ENCODE measurements at places on chromosomes 2 and 18.
A peak's percentile ranks its signal among the peaks of the same experiment; 100 is the strongest.

GRCh38 chr2:25323610-25324189 lies 18.0 kb downstream of the DNMT3A start:
- DNase-seq = no peak

GRCh38 chr18:11175266-11175979 lies 26.1 kb upstream of the PIEZO2 start:
- DNase-seq = no peak

GRCh38 chr18:59142274-59142673 lies 2.6 kb downstream of the SEC11C start:
- DNase-seq = peak; percentile 12

DNA sequence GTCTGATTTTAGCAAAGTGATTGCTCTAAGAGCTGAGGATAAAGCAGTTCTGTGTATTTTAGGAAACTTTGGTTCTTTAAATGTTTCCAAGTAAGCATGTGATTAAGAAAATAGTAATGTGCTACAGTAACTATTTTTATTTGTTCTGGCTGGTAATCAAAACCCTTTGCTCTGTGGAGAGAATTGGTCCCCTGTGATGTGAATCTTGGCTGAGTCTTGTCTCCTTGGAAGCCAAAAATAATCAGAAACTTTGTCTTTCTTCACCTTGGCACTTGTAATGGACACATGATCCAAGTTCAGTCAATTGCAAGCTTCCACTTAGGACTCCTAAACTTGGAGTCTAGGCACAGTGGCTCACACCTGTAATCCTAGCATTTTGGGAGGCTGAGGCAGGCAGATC lies 422.7 kb upstream of the CDH20 start:
- no peak for DNase-seq

- DNase-seq = no peak
Observed at GRCh38 chr2:39718483-39718882, 52.8 kb downstream of the TMEM178A start.

- DNase-seq = no peak
Observed at GRCh38 chr2:150162241-150162942, 325.1 kb downstream of the RND3 start.

DNA sequence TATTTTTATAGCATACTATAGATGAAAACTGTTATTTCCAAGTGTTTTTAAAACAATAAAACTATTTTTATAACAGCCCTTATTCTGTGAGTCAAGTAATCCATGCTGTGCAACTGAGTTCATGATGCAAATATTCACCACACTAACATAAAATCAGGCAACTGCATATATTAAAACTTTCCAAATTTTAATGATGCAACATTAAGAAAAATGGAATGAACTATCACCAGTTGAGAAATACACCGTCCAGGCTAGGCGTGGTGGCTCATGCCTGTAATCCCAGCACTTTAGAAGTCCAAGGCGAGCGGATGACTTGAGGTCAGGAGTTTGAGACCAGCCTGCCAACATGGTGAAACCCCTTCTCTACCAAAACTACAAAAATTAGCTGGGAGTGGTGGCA lies 114.5 kb downstream of the CDH2 start:
- no peak for DNase-seq

- no peak for DNase-seq
Observed at GRCh38 chr2:235605312-235606003, 111.6 kb downstream of the AGAP1 start.

- no peak for DNase-seq
Observed at GRCh38 chr2:136126421-136126926, 8.5 kb upstream of the CXCR4 start.

- no peak for DNase-seq
Observed at GRCh38 chr2:121969166-121969565, 213.7 kb downstream of the TSN start.

- no peak for DNase-seq
Observed at GRCh38 chr2:207077266-207077665, 88.5 kb downstream of the KLF7 start.

DNA sequence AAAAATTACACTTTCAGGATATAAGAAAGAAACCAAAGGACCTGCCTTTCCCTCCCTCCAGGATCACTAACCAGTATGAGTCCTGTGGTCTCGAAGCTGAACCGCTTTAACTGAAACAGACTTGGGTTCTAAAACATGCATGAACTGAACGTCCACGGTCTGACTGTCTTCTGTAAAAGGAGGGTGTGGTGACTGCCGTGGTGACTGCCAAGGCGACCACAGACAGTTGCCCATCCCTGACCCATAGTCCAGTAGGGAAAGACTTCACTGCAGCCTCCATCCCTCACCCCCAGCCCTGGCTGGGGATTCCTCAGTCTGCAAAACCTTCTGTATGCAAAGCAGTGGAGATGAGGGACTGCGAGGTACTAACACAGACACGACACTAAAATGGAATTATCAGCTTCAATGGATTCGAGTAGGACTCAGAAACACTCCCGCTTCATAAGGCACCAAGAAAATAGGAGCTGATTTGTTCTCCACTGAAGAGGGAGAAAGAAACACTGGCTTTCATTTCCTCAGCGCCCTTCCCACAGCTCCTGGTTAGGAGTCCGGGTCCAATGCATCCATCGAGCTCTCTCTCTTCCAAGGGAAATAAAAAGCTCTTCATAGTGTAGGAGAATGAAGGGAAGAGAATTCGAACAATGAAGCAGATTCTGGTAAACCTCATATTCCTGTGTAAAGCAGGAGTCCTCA lies 197.2 kb downstream of the HDAC4 start:
- DNase-seq = no peak

- DNase-seq = no peak
Observed at GRCh38 chr2:230706966-230707365, 5.7 kb upstream of the CAB39 start.

GRCh38 chr2:190881598-190882410 lies 1.2 kb downstream of the GLS start:
- DNase-seq = peak; percentile 62

DNA sequence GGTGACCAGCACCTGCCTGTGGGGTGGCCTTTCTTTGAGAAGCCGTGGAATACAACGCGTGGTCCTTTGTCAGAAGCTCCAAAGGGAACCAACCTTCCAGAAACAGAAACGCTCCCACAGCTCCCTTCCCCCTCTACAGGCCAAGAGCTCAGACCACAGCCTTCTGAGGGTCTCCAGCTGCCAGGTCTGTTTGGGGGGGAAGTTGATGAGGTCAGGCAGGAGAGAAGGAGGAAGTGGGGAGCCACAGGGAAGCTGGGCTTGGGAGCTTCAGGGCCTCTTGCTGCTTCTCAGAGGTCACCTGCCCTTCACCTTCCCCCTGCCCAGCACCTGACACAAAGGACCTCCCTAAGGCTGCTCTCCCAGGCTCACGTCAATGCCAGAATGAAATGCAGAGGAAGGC lies 287.7 kb upstream of the ID2 start:
- no peak for DNase-seq

DNA sequence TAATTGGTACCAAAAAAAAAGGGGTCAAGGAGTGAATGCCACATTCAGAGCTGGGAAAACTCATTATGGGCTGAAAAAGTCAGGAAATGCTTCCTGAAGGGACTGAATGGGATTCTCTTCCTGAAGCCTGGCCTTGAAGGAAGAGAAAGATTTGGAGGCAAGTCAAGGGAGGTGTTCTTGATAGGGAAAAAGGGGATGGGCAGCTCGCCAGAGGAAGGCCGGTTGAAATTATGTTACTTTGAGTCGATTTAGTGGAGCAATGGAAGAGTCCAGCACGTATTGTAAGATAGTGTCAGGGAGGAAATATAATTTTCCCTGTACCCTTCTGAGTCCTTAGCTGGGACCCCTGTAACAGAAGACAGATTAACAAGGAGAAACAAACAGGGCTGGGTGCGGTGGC lies 115.3 kb upstream of the STPG4 start:
- DNase-seq = no peak

GRCh38 chr2:59584958-59585357 lies 968.5 kb downstream of the BCL11A start:
- no peak for DNase-seq

DNA sequence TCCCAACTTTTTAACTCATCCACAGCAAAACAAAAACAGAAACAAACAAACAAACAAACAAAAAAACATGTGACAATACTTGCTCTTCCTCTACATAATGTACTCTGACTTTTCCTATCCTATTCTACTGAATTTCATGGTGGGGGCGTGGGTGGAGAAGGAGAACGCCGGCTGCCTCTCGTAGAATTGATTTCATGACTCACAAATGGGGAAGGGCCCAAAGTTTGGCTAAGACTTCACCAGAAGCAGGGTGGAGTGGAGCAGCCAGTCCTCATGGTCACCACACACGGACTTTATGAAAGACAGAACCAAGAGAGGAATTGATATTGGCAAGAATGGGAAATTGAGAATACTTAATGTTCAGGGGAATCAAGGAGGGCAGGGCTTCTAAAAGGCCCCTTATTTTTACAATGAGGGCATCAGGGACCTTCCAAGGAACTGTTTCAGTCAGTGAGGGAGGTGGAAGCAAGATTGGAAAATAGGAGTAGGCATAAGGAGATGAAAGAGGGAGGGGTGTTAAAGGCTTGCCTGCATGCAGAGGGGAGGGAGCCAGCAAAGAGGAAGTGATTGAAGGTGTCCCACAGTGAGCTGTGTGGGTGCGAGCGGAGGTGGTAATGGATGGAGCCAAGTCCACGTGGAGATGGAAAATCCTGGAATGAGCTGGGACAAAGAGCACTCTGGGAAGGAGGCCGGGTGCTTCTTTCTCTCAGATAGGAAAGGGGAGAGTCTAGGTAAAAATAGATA lies 27.9 kb downstream of the MARCHF4 start:
- no peak for DNase-seq

DNA sequence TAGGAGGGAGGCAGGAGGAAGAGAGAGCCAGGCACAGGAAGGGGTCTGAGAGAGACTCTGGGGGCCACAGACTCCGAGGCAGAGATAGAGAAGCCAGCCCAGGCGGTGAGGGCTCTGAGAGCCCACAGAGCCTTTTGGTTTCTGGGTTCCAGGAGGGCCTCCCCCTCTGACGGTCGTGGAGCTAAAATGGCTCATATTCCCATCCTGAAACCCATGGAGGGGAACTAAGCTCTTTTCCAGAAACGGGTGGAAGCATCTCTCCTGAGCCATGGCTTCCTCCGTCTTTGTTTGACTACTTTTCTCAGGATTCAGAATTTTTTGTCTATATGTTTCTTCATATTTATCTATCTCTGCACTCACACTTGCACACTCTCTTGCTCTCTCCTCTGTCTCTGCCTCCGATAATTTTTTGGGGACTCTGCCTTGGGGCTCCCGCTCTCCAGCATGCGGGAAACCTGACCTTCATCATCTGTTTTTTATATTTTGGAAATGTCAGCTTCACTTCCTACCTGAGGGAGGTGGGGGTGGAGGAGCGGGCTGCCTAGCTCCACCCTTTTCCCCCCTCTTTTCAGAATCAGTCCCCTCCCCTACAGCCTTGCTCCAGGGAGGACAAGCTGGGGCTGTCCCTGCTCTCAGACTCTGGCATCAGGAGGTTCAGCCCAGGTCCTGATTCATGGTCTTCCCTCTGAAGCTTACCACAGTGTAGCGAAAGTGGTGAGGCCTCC lies 5.0 kb upstream of the PKDCC start:
- DNase-seq = no peak

DNA sequence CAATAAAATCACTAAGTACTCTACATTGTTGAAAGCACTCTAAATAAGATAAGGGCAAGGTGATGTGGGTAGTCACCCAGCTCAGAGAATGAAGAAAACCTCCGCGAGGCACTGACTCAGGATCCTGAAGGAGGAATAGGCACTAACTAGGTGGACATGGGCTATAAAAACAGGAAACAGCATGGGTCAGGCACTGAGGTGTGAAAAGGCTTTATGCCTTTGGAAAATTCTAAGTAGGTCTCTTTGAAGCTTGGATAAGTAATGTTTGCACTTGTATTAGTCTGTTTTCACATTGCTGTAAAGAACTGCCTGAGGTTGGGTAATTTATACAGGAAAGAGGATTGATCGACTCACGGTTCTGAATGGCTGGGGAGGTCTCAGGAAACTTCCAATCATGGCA lies 161.6 kb downstream of the EPHA4 start:
- DNase-seq = no peak

DNA sequence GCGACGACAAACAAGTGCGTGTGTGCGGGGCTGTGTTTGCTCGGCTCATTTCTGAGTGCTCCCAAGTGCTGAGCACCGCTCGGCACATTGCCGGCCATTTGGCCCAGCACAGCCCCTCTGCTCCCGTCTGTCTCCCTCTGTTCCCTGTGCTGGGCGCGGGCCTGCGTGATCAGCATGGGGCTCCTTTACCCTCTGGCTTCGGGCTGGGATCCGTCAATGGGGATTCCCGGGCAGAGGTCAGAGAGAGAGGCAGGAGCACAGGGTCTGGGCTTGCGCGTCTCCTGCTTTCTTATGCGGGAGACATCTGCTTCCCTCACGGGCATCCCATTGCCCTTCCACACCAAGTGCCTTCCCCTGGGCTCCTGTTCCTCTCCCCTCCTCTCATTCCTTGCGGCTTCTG lies 234.0 kb downstream of the ACKR3 start:
- no peak for DNase-seq

- no peak for DNase-seq
Observed at GRCh38 chr18:76445741-76446232, 49.3 kb downstream of the ZNF516 start.

GRCh38 chr2:234550511-234551107 lies 53.7 kb upstream of the ARL4C start:
- peak; percentile 34 for DNase-seq

DNA sequence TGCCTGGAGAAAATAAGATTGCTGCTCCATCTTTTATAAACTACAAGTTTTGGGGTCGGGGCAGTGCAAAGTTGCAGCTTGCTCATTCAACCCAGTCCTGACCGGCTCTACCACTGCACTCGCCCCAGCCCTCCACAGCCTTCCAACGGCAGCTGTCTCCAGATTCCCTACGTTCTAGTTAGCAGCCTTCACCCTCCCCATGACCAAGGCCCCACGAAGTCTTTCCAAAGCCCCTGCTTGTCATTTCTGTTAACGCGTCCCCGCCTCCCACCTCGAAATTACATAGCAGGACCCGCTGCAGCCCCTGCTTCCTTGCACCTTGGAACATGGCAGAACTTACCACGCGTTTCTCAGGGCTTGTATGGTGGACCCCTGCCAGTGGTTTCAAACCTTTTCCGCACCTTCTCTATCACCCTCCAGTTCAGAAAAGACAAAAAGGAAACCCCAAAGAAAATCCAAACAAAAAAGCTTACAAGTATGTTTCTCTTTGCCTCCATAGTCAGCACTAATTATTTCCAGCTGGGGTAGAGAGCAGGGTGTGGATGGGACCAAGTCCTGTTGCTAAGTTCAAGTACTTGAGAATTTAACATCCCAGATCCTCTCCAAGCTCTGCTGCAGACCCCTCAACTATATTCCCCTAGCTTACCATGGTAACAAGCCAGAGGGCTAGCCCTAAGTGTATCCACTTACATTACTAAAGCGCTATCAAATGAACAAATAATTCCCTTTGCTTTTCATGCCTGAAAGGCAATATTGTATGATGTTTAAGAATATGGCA lies 161.5 kb downstream of the TGIF1 start:
- DNase-seq = no peak

- DNase-seq = no peak
Observed at GRCh38 chr2:105179469-105180372, 61.8 kb upstream of the GPR45 start.

DNA sequence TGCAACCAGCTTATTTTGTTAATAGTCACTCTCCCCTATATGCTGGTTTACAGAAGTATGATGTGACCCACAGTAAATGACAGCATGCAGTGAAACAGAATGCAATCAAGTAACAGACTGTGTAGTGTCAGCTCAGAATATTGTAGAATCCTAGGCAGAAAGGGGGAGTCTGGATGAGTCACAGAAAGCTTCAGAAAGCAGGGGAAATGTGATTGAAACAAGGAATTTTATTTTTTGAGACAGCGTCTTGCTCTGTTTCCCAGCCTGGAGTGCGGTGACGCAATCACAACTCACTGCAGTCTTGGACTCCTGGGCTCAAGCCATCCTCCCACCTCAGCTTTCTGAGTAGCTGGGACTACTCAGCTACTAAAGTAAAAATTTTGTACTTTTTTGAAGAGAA lies 219.9 kb upstream of the FBXO11 start:
- DNase-seq = no peak

- DNase-seq = no peak
Observed at GRCh38 chr2:60119778-60120177, 433.7 kb downstream of the BCL11A start.
